Esophagus muscularis mucosa (tissue), 4 donors: ENCODE measurements at places on chromosomes 4 and X. TPM values are rescaled to one million over a fixed set of nuclear protein-coding genes. Genes with fewer than 3 reads are reported as not detected.

DNA sequence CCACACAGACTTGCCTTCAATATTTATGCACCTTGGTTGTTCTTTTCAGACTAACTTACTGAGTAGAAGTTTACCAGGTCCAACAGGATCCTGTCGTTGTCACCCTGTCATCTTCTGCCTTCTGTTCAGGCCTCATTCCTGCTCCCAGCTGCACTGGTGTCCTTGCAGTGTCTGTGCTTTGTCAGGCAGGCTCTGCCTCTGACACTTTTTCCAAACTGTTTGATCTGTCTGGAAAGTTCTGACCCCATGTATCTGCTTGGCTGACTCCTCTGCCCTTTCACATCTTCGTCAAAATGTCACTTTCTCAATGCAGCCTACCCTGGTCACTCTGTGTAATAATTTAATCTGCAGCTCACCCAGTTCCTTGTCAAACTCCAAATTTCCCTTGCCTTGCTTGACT lies 9.9 kb downstream of the PAGE2 start:
- no peak for DNase-seq

GRCh38 chr4:185054272-185054671 lies 36.0 kb downstream of the HELT start:
- no peak for DNase-seq

- DNase-seq, result no peak
These were observed 115.8 kb downstream of the NAA11 start for GRCh38 chr4:79209822-79210635.

DNA sequence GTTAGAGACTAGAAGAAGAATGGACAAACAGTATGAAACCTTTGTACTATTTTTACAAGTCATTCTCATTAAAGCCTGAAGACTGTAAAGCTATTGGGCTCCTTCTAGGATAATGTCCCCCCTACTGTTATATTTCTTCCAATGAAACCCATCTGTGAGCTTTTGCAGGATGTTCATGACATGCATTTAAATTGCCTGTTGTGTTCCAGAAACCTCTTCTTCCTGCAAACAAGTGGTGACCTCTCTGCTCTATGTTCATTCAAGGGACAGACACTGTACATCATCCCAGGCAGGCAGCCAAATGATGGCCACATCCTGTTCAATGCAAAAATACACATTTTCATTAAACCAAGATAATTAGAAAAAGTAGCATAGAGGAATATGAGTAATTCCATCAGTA lies 128.0 kb downstream of the C4orf33 start:
- DNase-seq, result no peak

DNA sequence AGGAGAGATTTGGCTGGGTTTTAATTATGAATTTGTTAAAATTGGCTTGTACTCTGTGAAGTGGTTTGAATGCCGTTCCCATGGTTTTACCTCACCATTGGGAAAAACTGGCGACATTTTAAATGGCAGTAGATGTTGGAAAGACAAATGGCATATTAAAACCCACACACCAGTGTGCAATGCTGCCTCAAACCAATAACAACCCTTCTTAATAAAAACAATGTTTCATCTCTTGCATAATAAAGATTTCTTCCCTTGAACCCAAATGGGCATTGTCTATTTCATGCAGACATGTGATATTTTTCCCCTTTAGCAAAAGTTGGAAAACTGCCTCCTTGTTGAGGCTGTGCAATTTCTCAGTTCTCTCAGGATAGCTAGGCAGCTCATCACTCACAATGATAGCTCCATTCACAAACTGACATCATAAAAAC lies 33.7 kb downstream of the GABRB1 start:
- no peak for DNase-seq

- DNase-seq, result no peak
These were observed 44.9 kb downstream of the RTL3 start for GRCh38 chrX:78614264-78614663.

GRCh38 chr4:183214912-183215488 lies 105.1 kb downstream of the CLDN22 start:
- DNase-seq, result no peak

GRCh38 chrX:24993879-24994278 lies 21.9 kb downstream of the ARX start:
- DNase-seq, result no peak

CRLF2 gene
- total RNA-seq, result not detected

RHOH gene
- 0.13 TPM for total RNA-seq

TEX13D gene
- total RNA-seq, result 0.42 TPM

CSAG2 gene
- total RNA-seq, result not detected

DCAF8L2 gene
- not detected for total RNA-seq

PAGE1 gene
- total RNA-seq, result not detected
